T-helper 22 cell (primary cell): ENCODE measurements at places on chromosomes 6 and 20.

GRCh38 chr20:44442298-44443070, 33.2 kb upstream of the TTPAL start:
- DNase-seq: no peak

- DNase-seq: no peak
These were observed 143.0 kb upstream of the PTPN1 start for GRCh38 chr20:50367104-50367674.

DNA sequence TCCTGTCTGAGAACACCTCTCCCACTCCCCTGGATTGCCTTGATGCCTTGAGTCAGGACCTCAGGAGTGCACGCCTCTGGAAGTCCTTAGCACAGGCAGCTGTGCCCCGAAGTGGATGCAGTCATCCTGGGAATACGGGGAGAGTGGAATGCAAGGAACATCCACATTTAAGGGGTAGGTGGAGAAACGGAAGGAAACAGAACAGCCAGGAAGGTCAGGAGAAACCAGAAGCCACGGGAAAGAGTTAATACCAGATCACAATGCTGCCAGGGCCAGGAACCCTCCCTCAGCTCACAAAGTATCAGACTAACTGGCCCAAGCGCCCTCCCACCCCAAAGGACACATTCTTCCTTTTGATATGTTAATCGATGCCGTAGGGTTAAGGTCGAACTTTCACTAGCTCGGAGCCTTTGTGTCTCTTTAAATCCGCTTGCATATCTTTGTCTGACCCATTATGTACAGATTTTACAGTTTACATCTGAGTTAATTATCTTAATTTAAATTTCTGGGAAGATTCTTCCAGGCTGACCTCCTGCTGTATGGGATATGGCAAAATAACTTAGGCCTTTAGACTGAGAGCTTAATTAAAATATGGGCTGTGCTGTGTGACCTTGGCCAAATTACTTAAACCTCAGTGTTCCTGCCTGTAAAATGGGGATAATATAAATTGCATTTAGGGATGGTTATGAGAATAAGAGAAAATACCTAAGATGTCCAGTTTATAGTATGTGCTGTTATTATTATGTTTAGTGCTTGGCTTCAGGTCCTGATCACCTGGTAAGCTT, 24.0 kb upstream of the CCND3 start:
- DNase-seq: no peak

GRCh38 chr6:16227605-16228004, 10.8 kb upstream of the GMPR start:
- DNase-seq: no peak

DNA sequence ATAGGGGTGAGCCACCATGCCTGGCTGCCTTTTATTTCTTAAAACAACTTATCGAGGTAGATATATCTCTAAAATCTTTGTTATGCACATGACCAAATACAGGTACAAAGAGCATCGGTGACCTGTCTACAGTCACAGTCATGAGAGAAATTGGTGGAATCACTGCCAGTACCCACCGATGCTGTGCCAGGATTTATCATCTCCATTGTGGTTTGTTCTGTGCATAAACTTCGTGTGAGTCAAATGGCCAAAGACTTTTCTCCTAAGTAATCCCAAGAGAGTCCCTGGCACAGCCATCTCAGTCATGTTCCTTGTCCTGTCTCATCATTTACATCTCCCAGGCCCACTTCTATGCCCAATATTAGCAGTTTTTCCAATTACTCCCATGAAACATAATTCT, 9.0 kb downstream of the GSTA3 start:
- no peak for DNase-seq

GRCh38 chr20:57801581-57801980, 91.8 kb upstream of the PMEPA1 start:
- no peak for DNase-seq

DNA sequence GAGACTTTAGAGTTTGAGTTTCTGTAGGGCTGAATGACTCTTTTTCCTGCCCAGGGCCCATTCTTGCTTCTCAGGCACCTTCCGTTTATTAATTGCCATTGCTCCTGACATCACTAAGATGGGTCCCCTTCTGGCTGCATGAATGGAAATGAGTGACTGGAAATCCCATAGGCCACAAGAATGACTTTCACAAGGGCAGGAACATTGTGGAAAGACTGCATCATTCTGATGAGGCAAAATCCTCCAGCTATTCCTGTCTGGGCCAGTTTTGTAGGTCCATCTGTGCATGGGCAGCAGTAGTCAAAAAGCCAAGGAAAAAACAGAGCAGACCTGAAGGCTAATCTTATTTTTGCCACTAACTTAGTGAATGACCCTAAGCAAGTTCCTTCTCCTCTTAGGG, 19.3 kb downstream of the TMEM74B start:
- no peak for DNase-seq

- no peak for DNase-seq
These were observed 6.1 kb downstream of the SLC26A8 start for GRCh38 chr6:36018339-36018738.

DNA sequence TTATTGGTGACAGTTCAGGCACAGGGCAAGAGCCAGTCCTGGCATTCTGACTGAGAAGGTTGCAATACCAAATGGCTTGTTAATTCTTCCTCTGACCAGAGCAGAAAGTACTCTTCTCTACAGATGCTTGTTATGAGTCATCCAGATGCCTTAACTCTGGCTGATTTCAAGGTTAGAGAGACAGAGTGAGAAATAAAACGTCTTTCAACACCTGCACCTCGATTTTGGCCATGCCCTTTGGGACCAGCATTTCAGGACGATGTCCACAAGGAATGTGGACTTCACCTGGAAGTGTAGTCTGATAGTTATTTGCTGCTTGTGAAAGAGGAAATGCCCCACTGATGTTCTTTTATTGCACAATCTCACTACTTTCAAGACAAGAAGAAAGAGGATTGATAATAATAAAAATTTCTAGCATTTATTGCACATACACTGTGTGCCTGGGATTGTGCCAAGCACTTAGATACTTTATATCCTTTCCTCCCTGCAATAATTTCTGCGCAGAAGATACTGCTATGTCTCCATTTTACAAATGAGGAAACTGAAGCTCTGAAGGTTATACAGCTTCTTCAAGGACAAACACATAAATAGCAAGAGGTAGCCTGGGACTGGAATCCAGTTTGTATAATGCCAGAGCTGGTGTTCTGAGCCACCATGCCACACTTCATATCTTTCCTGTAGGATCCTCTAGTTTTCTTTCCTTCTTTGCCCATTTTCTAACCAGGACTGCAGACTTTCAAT, 33.5 kb upstream of the MCM3 start:
- DNase-seq: no peak

- DNase-seq: no peak
These were observed 6.3 kb downstream of the PPP1R3G start for GRCh38 chr6:5091210-5092069.

DNA sequence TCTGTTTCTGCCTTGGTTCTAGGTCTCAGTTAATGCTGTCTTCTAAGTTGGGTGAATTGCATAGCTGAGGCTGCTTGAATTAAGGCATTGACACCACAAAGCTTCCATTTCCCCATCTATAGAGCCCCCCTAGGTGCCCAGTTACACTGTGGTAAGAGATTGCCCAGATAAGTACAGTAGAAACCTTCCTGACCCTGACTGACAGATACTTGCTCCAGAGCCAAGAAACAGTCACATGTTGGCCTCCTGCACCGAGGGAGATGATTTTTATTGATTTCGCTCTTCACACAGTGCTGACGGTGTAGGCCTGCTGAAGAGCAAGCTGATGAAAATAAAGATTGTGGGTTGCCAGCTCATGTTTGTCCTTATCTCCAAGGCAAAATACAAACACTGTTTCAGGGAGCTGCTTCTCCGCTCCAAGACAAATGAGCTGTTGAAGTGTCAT, 67.9 kb downstream of the TRMT11 start:
- no peak for DNase-seq

GRCh38 chr6:61640463-61640862, 645.6 kb downstream of the KHDRBS2 start:
- no peak for DNase-seq

DNA sequence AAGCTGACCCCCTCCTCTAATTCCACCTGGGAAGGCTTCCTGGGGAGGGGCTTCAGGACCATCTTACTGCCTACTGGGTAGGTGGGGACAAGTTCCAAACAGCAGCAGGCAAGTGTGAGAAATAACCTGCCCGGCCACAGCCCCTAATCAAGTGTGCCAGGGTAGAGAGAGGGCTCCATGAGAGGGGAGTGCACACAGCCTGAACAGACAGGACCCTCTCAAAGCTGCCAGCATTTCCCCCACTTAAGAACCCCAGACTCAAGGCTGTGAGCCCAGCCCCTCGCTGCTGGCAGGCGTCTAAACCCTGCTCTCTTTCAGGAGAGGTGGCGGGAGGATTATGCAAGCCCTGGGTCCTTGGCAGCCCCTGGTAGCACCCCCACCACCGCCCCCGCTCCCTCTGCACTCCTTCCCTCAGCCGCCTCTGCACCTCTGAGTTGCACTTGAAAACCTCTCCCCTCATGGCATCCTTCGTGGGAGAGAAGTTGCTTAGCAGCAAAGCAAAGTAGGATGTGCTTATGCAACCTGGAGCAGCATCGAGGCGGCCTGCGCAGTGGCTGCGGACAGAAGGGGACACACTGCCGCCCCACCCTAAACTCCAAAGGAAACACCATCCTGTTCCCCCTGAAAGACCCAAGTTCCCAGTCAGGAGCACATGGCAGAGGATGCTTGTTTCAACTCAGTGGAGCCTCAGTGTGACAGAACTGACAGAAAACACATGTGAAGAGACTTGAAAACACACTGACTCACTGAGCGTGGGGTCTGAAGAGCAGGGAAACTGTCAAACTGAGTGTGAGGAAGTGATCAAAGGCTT, 10.5 kb downstream of the DDRGK1 start:
- DNase-seq: no peak

GRCh38 chr6:20124545-20124944, 87.7 kb downstream of the MBOAT1 start:
- DNase-seq: no peak

GRCh38 chr20:20217621-20218020, 150.3 kb upstream of the INSM1 start:
- DNase-seq: no peak

DNA sequence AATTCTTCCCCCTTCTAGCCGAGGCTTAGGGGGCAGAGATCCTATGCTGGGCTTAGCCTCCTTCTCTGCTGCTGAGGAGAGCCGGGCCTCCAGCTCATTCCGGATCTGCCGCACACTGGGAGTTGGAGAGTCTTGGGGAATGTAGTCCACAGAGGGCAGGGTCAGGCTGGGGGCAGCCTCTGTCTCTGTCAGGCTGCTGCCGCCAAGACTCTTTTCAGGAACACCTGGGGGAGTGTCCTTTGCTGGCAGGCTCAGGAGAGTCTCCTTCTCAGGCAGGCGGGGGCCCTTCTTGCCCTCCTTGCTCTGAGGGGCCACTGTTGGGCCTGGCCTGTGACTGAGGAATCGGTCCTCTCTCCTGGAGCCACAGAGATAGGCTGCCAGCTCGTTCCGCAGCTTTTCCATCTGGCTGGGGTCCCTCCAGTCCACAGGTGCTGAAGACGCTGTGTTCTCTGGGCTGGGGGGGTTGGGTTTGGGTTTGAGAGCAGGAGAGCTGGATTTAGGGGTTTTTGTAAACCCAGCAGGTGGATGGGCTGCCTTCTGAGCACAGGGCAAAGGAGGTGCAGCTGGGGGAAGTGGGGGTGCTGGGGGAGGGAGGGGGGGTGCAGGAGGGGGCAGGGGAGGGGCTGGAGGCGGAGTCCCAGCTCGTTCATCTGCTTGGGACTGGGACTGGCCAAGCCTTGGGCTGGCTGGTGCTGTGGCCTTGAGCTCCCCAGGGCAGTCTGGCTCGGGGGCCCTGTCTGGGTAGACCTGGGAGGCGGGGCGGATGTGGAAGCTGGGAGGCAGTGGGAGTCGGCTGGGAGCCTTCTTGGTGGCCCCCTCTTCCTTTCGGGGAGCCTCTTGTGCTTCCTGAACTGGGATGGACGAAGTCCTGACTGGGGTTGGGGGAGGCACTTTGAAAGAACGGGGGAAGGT, 36.1 kb downstream of the C6orf132 start:
- no peak for DNase-seq

DNA sequence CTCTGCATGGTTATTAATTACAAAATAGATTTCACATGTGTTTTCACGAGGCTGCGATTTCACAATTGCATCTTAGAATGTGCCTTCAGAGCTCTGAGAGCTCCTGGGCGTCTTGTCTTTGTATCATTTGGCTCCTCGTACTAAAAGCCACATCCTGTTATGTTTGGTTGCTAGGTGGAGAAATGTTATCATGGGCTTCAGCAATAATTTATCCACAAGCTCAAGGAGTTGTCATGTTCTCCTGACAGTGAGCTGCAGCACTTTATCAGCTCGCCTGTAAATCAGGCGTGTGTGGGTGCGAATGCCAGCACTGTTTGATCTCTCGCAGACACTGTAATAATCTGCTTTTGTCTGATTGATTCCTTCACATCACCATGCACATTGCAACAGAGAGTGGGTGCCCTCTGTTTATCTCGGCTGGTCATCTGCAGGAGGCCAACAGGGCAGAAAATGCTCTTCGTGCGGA, 218.6 kb upstream of the ZFP64 start:
- DNase-seq: peak; percentile 33

GRCh38 chr6:159844737-159845645, 44.9 kb downstream of the PNLDC1 start:
- no peak for DNase-seq

GRCh38 chr6:125759184-125759902, 9.9 kb downstream of the HEY2 start:
- DNase-seq: no peak

- no peak for DNase-seq
These were observed 13.2 kb downstream of the FAM210B start for GRCh38 chr20:56371977-56372376.

- DNase-seq: no peak
These were observed 119.4 kb downstream of the JARID2 start for GRCh38 chr6:15365273-15365687.

DNA sequence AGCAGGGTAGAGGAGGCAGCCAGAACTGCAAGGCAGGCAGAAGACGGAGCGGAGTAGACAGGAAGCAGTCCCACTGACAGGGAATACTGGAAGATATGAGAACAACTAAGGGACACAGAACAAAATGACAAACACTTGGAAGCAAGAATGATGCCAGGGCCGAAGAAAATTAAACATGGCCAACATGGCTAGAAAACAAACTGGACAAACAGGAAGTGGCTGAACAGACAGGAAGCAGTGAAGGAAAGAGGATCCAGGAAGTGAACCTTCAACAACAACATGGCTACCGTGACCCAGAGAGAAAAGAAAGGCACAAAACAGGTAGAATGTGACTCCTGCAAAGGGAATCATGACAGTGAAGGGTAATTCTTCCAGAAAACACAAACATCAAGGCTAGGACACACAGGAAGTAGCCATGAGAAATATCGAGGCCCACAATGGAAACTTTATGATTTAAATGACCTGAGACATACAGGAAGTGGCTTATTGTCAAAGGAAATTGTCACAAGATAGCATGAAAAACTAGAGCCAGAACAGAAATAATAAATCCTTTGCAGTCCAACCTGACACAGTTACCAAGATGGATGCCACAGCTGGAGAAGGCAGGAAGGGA, 9.1 kb downstream of the COL11A2 start:
- no peak for DNase-seq

DNA sequence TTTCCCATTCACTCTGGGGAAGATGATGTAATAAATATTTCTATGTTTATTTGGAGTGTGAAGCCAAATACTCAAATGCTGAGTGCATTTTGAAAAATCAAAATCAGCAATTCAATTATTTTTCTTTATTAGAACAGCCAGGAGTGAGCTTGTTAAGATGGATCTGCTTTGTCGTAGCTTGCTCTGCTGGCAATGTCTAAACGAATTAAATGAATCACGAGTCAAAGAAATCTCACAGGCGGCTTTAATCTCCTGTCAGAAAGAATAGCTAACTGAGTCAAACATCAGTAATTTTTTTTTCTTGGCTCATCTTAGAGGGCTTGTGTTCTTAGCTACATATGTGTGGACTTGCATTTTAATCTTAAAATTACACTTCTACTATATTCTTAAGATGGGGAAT, 100.2 kb upstream of the HMGN3 start:
- no peak for DNase-seq
